ENCODE measurements at places on chromosomes 11 and 22.
A peak's percentile ranks its signal among the peaks of the same experiment; 100 is the strongest.

DNA sequence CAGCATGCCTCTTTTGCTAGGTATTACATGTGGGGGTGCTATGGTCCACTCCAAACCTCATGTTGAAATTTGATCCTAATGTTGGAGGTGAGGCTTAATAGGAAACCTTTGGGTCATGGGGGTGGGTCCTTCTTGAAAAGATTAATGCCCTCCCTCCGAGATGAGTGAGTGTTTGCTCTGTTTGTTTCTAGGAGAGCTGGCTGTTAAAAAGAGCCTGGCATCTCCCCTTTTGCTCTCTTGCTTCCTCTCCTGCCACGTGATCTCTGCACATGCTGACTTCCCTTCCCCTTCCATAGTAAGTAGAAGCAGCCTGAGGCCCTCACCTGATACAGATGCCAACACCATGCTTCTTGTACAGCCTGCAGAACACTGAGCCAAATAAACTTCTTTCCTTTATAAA, 104.5 kb downstream of the FAT3 start:
- DNase-seq, result no peak

DNA sequence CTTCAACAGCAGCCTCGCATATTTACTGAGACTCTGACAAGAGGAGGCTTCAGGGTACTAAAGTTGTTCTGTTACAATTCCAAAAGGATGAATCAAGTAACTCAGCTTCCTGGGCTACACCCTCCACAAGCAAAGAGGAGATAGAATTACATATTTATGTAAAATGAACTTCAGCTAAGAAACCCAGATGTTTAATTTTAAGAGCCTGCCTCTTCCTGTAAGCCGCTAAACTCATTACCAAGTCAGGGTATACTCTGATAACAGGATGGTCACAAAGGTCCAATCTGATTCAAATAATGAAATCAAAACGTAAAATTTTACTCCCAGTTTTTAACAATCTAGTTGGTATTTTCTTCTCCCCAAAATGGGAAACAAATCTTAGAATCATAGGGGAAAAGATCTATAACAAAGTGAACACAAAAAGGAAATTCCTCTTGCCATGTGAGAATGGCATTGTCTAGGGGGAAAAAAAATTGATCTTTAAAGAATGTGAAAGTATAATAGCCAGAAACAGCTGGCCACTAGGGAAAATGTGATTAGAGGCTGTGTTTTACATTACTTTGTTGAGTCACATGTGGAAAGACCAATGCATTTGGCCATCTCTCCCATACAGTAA, 30.9 kb downstream of the CHEK2 start:
- DNase-seq, result no peak

- DNase-seq, result no peak
Measured at GRCh38 chr22:20226077-20226716, 41.9 kb downstream of the RTN4R start.

GRCh38 chr11:64333556-64333955, 6.4 kb upstream of the CCDC88B start:
- no peak for DNase-seq

GRCh38 chr11:103488031-103488461, 378.8 kb downstream of the DYNC2H1 start:
- DNase-seq, result no peak

DNA sequence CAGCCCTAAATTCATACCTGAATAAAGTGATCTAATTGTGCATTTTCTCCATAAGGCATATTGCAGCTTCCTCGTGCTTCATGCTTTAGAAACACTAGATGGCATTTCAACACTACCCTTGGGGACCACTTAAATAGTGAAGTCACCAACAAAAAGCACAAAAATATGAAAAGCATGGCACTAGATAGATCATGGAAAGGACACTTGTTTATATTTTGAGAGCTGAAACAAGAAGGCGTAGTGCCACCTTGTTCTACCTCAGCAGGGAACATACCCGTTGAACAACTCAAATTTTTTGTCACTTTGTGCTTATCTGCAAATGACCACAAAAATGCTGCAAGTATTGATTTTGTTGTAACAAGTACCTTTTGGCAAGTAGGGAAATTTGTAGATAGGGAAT, 8.6 kb downstream of the TBCEL start:
- DNase-seq, result no peak

DNA sequence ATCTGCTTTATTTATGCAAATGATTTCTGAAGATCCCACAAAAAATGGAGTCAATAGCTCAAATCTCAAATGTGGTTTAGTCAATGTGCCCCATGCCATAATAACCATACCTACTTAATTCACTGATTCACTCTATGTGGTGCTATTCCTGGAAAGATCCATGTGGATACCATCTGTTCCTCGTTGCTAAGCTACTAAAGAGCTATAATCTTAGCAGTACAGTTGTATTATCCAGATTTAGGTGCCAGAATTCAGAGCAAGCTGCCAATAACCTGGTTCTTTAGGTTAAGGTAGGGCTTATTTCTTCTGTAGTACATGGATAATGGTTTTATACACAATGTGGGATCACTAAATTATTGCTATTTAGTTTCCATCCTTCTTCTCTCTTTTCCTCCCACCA, 974.7 kb upstream of the CCDC90B start:
- no peak for DNase-seq

GRCh38 chr22:36838119-36839030, 21.5 kb upstream of the PVALB start:
- no peak for DNase-seq

DNA sequence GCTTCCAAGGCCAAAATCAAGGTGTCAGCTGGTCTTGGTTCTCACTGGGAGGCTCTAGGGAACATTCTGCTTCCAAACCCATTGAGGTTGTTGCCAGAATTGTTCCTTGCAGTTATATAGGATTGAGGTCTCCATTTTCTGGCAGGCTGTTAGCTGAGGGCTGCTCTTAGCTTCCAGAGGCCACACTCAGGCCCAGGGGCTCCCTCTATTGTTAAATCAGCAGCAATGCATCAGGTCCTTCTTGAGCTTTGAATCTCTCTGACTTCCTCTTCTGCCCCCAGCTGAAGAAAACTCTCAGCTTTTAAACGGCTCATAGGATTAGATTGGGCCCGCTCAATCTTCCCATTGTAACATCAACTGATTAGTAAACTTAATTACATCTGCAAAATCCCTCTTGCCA, 39.3 kb upstream of the BSX start:
- peak; percentile 6 for DNase-seq

- DNase-seq, result no peak
Measured at GRCh38 chr11:12397931-12398334, 20.6 kb downstream of the PARVA start.

GRCh38 chr11:71269603-71270511, 17.5 kb upstream of the SHANK2 start:
- no peak for DNase-seq

All from stimulated activated naive B cell treated with anti-CD40 and anti-IgM and Interleukin-4, amounts not matched to agents 10 μg/mL and 1 μg/mL and 100 μg/mL, for 72 hours (primary cell).